Fibroblast of the conjunctiva (primary cell): ENCODE measurements at places on chromosomes 6 and 20.

DNA sequence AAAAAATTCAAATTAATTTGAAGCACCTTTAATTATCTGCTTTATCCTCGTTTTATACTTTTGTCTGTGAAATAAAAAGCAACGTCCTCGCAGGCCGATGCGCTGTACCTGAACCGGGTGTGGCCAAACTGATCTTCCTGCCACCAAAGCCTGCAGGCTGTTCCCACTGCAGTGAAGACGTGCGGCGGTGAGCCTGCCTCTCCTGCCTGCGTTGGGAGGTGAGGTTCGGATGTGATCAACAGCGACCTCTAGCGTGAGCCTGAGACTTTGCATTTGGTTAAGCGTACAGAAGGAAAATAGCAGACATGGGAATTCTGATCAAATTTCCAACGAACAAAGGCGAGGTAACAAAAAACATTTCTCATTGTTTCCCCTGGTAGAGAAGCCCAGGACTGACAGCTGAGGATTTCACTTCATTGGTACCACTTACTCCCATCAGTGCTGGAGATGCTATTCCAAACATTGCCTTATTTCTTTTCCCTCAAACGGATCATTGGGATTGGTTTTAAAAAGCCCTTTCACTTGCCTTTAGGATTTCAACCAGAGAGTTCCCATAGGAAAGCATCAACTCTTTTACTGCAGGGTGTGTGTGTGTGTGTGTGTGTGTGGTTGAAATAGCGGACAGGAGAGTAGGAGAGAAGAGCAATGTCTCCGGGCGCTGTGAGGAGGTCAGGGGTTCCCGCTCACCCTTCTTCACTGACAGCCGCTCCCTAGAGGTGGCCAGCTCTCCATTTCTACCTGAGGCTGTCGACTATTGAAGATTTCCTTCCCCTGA is 56.6 kb upstream of the CCN6 start:
- DNase-seq, result peak; percentile 77

GRCh38 chr20:4812641-4813075 is 90.9 kb downstream of the PRND start:
- no peak for DNase-seq

DNA sequence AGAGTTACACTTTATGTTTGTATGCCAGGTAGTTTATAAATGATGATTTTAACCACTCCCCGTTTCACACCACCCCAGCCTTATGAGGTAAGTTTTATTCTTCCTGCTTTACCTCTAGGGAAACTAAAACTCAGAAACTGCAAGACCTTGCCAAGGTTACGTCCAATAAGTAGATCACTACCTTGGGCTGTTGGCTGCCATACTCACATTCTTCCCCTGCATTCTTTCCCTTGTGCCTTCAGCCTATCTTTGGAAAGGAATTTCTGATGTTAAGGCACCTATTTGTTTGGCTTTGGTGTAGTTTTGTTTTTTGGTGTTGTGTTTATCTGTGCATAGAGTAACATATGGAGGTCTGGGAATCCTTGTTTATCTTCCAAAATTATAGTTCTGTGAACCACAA is 122.1 kb downstream of the UST start:
- DNase-seq, result no peak

GRCh38 chr6:126447367-126447766 is 107.5 kb downstream of the CENPW start:
- DNase-seq, result no peak

- no peak for DNase-seq
Measured at GRCh38 chr6:11366934-11367637, 134.6 kb upstream of the NEDD9 start.

DNA sequence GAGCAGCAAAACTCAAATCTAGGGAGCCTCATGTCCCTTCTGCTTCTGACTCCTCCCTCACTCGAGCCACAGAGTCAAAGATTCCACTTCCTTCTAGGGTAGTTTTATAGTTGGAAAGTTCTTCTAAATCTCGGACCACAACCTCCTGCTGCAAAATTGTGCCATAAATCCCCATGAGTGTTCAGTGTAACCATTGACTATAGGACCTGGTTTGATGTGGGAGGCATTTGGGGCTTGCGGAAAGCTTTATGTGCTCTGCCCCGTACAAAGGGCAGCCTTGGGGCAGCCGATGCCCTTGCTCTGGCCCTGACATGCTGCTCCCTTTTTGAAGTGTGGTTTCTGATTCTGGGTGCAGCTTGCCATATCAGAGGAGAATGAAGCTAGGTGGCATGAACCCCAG is 43.6 kb upstream of the IER3 start:
- DNase-seq, result no peak

- DNase-seq, result peak; percentile 38
Measured at GRCh38 chr6:28657769-28658465, 132.2 kb downstream of the GPX5 start.

GRCh38 chr20:33606118-33606771 is 55.9 kb upstream of the C20orf144 start:
- no peak for DNase-seq

- peak; percentile 17 for DNase-seq
Measured at GRCh38 chr6:80605165-80605989, 498.9 kb downstream of the BCKDHB start.

GRCh38 chr6:12474167-12475140 is 184.3 kb downstream of the EDN1 start:
- DNase-seq, result no peak

GRCh38 chr6:8392569-8392968 is 42.8 kb downstream of the SLC35B3 start:
- DNase-seq, result no peak

DNA sequence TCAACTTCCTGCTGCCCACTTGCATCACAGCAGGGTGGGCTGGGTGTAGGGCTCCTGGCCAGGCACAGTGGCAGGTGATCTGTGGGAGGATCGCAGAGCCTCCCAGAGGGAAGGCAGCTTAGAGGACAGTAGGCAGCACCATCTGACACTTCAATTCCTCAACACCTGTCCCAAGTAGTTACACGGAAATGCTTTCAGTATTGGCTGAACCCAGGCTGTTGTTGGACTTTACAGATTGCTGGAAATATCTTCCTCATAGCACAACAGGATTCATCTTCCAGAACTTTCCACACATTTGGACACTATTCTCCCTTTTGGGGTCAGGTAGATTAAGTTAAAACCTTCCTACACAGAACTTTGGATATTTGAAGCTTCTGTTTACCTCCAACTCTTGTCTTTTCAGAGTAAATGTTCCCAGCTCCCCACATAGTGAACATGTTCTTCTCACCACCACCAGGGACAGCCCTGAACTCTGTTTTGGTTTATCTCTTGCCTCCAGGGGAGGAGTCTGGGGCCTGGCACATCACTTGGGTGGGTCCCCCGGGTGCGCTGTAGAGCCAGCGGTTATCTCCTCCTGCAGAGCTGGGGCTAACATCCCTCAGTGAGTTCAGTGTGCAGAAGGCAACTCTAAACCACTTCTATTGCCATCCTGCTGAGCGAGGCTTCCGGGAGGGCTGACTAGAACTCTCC is 3.5 kb upstream of the SLC22A2 start:
- no peak for DNase-seq

DNA sequence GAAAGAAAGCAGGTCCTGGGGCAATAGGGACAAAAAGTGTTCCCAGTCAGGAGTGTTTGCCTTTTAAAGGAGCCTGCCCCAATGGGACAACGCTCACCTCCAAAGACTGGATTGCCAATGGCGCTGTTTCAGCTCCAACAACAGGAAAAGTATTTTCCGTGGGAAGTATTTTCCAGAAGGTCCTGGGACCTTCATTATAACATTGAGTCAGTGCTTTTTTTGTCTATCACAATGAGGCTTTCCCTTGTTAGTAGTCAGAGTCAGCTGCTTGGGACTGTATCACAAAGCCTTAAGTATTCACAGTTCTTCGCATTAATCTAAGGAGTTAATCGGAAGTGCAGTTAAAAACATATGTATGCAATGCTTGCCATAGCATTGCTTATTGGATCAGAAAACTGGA is 17.3 kb downstream of the TRAF3IP2 start:
- DNase-seq, result no peak

- no peak for DNase-seq
Measured at GRCh38 chr6:33953171-33953570, 149.4 kb upstream of the MLN start.

GRCh38 chr20:47623206-47623605 is 121.5 kb downstream of the NCOA3 start:
- DNase-seq, result no peak

- DNase-seq, result no peak
Measured at GRCh38 chr6:68639826-68640490, 4.9 kb downstream of the ADGRB3 start.
